ENCODE measurements at places on chromosomes 6 and 20. TPM values are rescaled to one million over a fixed set of nuclear protein-coding genes. Genes with fewer than 3 reads are reported as not detected.

GRCh38 chr6:15763837-15764236 lies 101.0 kb upstream of the DTNBP1 start:
- H3K36me3 ChIP-seq = no peaks in the 10 kb centered on the region
- no peak overlapping the region for H3K4me3 ChIP-seq
- no peak overlapping the region for H3K27ac ChIP-seq
- DNase-seq = no peak

- no peaks in the 10 kb centered on the region for H3K36me3 ChIP-seq
- peaks cover 21% of the 10 kb centered on the region for H3K4me1 ChIP-seq
- H3K4me3 ChIP-seq = no peak overlapping the region
- DNase-seq = no peak
Measured at GRCh38 chr6:63527658-63528514, 44.4 kb upstream of the LOC128125822 start.

- H3K4me1 ChIP-seq = no peaks in the 10 kb centered on the region
- no peak overlapping the region for H3K4me3 ChIP-seq
- no peak overlapping the region for H3K27ac ChIP-seq
- H3K36me3 ChIP-seq = no peaks in the 10 kb centered on the region
Measured at GRCh38 chr6:85923013-85923430, 280.3 kb upstream of the SYNCRIP start.

Gene SLC12A5
- total RNA-seq = 3.1 TPM

Data from GM12878 (cell line).